ENCODE measurements at places on chromosomes 16 and 17.

DNA sequence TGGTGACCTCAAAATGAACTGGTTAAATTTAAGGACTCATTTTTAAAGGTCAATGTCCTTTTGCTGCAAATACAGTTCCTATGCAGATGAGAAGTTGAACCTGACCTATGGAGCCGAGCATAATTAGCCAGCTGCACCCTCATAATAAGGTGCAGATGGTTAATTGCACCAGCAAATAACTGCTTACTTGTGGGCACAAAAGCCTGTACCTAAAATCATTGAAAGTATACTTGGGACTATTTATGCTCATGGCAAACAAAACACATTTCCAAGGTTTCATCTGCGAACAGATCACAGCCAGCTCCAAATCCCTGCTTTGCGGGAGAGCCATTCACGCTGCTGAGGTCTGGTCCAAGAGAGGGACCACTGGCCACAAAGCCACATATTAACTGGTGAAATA is 13.0 kb downstream of the HYDIN start:
- no peak for DNase-seq

GRCh38 chr16:77977339-77977738 is 45.0 kb upstream of the CLEC3A start:
- no peak for DNase-seq

GRCh38 chr17:47841488-47842291 is 617 bp upstream of the SCRN2 start:
- no peak for DNase-seq

DNA sequence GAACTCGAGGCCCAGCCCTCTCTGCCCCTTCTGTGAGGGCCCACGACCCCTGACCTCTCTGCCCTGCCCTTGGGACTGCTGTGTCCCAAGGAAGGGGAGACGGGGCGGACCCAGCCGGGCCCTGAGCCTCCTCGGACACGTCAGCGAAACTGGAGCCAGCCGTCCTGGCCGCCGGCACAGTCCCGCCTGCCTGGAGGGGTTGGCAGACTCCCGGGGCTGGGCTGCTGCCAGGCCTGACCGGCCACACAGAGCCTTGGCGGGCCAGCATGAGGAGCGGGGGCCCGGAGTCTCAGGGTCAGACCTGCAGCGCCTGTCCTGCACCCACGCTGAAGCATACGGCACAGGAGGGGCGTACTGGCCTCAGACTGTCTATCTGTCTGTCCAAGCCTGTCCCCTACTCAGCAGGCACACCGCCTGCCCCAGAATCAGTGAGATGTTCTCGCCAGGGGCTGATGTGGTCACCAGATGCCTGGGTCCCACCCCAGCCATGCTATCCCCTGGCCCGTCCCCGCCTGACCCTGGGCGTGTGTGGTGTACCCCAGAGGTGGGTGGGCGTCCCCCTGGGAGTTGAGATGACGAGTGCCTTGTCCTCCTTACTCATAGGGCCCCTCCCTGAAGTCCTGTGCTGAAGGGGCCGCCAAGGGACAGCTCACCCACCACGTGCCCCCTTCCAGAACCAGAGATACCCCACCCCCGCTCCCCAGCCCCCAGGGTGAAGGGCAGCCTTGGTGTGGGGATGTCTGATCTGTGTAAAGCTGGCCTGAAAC is 4.7 kb downstream of the VASN start:
- DNase-seq = no peak

DNA sequence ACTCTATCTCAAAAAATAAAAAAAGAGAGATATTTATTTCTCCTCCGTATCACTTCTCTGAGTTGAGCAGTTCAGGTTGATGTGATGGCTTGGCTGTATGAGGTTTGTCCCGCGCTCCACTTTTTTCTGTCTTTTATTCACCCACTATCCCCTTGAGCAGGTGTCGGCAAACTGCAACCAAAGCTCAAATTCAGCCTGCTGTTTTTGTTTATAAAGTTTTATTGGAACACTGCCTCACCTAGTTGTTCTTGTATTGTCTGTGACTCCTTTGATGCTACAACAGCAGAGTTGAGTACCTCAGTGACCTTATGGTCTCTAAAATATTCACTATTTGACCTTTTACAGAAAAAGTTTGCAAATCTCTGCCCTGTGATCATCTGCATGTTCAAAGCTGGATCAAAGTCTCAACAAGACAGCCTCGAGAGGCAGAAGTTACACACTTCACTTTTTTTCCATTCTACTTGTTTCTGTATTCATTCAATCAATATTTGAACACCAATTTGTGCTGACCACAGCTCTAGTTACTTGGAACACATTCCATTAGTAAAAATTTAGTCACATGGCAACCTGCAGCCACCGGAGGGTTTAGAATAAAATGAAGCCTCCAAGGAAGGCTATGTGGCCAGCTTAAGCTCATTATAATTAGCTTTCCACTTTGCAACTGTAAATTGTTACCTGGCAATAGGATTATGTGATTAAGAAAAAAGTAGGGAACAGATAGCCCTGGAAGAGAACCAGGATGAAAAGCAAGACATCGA is 945.8 kb downstream of the KCNJ2 start:
- no peak for DNase-seq

Measured in fibroblast of skin of right quadriceps (primary cell).